ENCODE measurements at places on chromosomes 3 and 15.

- DNase-seq = no peak
Observed at GRCh38 chr3:40731445-40731844, 206.7 kb downstream of the ZNF621 start.

GRCh38 chr3:149368201-149368673, 9.2 kb downstream of the TM4SF1 start:
- DNase-seq = no peak

- no peak for DNase-seq
Observed at GRCh38 chr3:183698756-183699155, 1.2 kb downstream of the YEATS2 start.

- no peak for DNase-seq
Observed at GRCh38 chr15:80275961-80276360, 23.9 kb upstream of the CTXND1 start.

DNA sequence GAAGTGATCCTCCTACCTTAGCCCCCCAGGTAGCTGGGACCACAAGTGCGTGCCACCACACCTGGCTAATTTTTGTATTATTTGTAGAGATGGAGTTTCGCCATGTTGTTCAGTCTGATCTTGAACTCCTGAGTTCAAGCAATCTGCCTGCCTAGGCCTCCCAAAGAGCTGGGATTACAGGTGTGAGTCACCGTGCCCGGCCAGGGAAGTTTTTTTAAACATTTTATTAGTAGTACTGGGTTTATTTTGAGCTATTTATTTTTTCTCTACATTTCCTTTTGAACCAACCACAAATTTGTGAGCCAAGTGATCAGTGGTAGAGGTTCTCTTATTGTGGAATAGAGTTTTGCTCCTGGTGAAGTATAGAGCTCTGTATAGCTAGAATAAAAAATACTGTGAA, 33.7 kb downstream of the ARMC8 start:
- DNase-seq = no peak

GRCh38 chr3:140972833-140973232, 31.2 kb downstream of the SLC25A36 start:
- DNase-seq = no peak

DNA sequence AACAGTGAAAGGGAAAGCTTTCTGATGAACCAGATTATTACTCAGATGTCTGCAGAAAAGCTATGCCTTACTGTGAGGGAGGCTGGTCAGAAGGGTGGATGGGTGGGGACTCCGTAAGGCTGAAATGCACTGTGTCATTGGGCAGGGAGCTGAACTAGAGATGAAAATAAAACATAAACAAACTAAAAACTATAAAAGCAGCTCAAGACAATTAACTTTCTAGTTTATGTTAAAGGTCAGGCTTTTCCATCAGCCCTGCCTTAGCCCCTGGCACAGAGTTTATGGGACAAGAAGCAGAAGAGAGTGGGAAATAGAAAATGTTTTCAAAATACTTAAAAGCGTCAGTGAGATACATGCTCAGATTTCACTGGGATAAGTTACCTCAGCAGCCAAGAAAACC, 310.0 kb upstream of the UBE2E2 start:
- DNase-seq = no peak

DNA sequence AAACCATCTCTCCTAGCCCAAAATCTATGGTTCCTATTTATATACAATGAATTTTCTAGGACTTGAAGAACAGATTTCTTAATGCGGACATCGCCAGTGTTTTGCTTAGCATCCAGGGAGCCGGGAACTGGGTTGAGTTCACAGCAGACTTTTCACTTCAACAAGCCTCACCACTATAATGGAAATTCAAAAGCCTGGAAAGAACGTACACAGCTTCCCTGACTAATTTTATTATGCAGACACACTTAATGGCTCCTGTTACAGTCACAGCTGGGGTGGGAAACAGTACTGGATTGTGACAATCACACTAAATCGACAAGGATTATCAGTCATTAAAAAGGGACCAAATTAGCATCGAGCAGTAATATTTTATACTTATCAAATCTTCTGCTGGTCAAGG, 129.2 kb upstream of the BNIP2 start:
- no peak for DNase-seq

DNA sequence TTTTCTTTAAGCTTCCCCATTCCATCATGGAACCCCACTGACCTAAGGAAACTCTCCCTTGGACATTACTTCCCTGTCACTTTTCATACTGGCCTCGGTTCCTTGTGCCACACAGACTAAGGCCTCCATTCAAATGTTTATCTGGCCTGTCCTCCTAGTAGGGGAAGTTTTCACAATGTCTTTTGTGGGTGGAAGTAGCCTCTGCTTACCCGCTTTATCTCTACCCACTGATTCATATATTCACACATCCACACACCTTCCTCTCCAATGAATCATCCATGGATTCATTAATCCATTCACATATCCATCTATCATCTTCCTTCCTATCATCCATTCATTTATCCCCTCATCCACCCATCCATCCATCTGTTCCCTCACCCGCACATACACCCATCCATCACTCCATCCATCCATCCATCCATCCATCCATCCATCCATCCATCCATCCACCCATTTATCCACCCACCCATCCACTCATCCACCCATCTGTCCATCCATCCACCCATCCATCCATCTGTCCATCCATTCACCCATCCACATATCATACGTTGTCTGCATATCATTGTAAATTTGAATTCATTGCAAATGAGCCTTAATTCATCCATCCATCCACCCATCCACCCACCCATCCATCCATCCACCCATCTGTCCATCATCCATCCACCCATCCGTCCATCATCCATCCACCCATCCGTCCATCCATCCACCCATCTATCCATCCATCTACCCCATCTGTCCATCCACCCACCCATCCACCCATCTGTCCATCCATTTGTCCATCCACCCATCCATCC, 49.1 kb downstream of the IQSEC1 start:
- DNase-seq = no peak

- DNase-seq = no peak
Observed at GRCh38 chr15:42102646-42103235, 8.4 kb upstream of the PLA2G4D start.

- no peak for DNase-seq
Observed at GRCh38 chr15:68994149-68994548, 20.3 kb upstream of the NOX5 start.

DNA sequence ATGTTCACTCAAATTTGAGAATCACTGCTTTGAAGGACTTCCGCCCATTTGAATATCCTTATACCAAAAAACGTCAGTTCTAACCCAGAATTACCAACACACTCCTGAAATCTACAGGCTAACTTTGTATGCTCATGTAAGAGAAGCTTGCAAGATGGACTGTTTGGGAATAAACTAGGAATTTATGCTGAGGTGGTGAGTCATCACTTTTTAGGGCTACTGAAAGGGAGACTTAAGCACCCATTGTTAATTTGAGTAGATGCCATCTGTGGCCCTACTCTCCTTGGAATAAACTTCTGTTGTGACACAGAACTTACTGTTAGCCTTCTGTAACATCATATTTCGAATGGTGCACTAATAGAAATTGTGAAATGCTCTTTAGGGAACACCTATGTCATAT, 74.6 kb downstream of the FGF12 start:
- no peak for DNase-seq

DNA sequence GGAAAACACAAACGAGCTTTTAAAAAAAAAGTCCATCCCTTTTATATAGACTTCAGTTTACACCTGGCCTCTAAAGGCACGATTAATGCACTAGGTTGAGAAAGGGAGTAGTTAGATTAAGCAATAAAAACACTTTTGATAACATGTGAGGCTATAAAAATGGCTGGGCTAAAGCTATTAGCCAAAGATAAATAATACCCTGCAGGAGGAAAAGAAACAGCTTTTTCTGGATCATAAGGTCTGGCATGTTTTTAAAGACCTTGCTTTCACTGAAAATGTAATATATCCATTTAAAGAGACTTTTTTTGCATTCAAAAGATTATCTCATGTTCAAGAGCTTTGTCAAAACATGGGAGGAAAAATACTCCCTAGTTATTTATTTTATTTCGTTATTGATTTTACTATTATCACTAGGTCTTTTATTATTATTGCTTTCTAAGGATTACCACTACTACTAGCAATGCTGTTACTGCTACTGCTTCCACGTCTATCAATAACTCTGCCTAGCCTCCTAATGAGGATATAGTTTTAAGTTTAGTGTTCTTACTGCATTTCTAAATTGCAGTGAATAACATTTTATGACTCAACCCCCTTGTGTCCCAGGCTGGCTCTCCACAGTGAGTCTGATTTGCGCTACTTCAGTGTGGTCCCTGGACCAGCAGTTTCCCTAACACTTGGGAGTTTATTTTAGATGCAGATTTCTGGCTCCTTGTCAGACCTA, 93.4 kb downstream of the THRB start:
- no peak for DNase-seq

- no peak for DNase-seq
Observed at GRCh38 chr3:164550857-164551256, 527.4 kb downstream of the SI start.

DNA sequence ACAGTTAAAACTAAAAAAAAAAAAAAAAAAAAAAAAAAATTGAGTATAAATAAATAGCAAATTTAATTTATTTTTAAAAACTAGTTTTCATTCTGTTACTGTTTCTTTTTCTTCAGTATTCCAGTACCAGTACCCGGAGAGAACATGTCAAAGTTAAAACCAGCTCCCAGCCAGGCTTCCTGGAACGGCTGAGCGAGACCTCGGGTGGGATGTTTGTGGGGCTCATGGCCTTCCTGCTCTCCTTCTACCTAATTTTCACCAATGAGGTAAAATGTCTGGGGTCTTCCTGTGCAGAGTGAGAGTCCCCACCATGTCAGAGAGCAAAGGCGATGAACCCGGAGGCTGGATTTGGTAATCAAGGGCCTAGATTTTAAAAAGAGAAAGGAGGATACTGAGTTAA, 4.4 kb downstream of the TMEM43 start:
- DNase-seq = no peak

DNA sequence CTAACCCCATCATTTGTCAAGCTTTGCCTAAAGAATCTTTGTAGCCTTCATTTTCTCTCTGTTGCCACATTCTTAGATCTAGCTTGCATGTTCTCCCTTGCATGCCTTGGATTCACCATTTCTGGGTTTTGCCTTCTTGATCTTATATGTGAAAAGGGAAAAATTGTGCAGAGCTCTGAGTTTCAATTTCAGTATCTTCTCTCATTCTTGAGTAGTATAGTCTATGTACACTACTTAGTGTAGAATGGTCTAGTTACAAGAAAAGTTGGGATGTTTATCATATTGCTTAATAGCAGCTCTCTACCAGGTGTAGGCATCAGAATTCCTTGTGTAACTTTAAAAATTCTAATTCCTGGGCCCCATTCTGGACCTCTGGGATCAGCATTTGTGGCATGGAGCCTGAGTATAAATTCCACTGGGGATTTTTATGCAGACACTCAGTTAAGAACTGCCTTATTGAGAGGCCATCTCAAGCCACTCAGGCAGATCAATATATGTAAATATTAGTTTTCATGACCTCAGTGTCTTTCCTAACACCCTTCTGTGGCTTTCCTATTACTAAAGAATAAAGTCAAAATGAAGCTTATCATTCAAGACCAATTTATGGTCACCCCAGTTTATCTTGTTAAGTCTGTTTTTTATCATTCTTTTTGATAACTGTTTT, 23.4 kb downstream of the GTF2E1 start:
- DNase-seq = no peak

DNA sequence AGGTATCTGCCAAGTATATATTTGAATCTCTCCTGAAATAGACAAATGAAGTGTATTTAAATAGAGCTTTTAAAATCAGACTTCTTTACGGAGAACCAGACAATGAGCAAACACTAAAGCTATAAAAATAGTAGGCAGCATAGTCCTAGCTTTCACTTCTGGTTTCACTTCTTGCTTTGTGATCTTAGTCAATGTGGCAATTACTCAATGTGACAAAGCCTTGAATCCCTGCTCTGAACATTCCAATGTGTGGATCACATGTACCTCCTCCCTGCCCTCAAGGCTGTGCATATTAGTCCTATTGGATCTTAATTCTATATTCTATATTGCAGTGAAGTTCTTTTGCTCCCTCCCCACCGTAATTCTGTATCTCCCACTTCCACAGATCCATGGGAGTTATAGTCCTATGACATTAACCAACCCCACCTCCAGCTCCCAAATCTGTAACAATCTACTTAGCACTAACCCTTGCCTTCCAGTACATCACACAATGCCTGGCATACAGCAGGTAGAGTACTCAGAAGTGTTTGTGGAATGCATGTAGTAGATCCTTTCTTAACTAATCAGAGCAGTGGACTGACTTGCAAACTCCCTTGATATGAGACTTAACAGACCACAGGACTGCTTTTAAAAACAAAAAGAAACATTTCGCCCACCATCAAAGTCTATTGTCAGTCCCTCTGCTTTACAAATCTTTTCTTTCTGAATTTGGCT, 24.3 kb upstream of the CP start:
- no peak for DNase-seq

DNA sequence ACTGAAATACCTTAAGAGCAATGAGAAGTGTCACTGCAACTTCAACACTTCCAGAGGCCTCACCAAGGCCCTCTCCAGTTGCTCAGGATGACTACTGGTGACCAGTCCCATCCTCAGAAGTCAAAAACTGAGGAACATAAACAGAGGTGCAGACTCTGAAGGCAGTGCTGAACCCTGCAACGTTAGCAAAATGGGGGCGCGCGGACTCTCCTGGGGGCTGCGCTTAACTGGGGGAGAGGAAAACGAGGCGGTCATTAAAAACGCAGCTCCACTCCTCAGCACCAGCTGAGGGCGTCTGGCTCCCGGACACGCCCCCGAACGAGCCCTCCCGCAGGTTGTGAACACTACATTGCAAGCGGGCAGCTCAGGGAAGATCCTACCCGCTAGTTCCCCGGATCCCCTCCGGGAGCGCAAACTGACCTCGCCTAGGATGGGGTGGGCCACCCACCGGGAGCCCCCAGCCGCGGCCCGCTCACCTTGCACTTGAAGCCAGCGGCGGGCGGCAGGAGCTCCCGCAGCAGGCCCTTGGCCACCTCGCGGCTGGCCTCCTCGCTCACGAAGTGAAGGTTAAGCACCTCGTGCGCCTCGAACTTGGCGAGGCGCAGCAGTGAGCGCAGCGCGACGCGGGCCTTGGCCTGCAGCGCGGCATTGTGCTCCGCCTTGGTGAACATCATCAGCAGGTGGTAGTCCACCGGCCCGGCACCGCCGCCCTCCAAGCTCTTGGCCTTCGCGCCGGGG, 711 bp downstream of the XXYLT1 start:
- DNase-seq = peak; percentile 18

DNA sequence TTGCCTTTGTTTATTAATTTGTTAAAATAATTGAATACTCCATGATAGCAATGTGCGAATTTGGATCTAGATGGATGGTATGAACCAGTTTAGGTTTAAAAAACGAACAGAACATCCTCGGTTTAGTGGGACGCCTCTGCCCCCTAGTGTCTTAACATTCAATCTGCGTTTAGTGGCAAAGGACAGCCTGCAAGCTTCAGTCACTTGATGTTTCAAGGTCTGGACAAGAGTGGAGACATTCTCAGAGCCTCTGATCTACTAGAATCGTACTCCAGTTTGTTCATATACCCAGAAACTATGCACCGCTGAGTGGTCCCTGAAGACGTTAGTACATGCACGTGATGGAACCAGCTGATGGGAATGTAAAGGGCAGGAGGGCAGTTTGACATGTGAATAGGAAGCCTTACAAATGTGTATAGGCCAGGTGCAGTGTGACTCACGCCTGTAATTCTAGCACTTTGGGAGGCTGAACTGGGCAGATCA, 17.8 kb upstream of the ATP13A4 start:
- DNase-seq = peak; percentile 44

- DNase-seq = no peak
Observed at GRCh38 chr3:63768386-63768785, 50.7 kb upstream of the C3orf49 start.
